Left colon (tissue), 2 donors: ENCODE measurements at places on chromosomes 4 and X. TPM values are rescaled to one million over a fixed set of nuclear protein-coding genes. Genes with fewer than 3 reads are reported as not detected.

Gene MAGEA2
- not detected for total RNA-seq

Gene CPXCR1
- not detected for total RNA-seq

Gene SYTL5
- 10.0 TPM for total RNA-seq

Gene ATP2B3
- total RNA-seq = 0.08 TPM

Gene DKK2
- 0.12 TPM for total RNA-seq

Gene SSX4B
- not detected for total RNA-seq

Gene P2RY10
- 2.1 TPM for total RNA-seq

Gene ZCCHC12
- total RNA-seq = not detected
